H9 (cell line): ENCODE measurements at places on chromosomes 2 and 18.
A peak's percentile ranks its signal among the peaks of the same experiment; 100 is the strongest.

GRCh38 chr2:188598551-188598950, 306.9 kb downstream of the GULP1 start:
- no peak for DNase-seq

GRCh38 chr2:179141206-179141605, 91.3 kb upstream of the CCDC141 start:
- no peak for DNase-seq

DNA sequence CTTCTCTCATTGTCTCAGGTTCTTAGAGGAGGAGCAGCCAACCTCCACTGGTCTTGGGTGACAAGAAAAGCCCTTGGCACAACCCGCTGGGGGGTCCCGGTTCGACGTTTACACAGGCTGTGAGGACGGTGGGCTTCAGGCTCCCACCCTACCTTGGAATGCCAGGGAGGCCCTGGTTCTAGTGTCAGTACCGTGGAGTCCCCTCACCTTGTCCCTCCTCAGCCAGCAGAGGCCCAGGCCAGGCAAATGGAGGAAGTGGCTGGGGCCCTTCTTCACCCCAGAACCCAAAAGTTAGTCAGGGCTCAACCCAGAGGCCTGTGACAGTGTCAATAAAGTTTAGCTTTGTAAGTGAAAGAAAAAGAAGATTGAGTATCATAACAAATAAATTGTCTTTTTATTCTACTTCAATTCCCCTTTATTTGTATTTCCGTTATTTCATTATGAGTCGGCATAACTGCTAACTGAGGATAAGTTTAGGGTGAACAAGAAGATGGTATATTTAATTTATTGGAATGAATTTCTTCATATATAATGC, 62.6 kb upstream of the ZSWIM2 start:
- no peak for DNase-seq

DNA sequence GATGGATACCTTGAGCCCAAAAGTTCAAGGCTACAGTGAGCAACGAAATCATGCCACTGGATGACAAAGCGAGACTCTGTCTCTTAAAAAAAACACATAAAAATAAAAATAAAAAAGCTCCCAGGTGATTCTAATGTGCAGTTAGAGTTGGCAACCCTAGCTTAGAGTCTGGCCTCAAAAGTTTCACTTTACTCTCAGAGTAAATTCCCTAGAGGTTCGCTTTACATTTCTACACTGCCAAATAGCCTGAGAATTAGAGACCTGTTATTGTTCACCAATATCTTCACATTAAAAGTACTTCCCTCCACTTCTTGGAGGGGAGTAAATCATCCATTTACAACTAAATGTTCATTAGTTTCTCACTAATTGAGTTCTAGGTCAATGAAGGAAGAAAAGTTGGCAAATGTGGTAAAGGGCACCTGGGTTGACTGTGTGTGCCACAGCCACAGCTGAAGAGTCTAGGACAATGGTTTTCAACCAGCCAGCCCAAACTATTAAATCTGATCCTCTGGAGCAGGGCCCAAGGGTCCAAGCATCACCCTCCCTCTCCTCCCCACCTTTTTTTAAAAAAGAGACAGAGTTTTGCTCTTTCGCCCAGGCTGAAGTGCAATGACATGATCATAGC, 15.2 kb upstream of the TMEM37 start:
- no peak for DNase-seq

- no peak for DNase-seq
Measured at GRCh38 chr2:114222344-114222743, 220.1 kb upstream of the DPP10 start.

GRCh38 chr18:67417864-67418523, 98.5 kb downstream of the DSEL start:
- DNase-seq, result no peak

GRCh38 chr2:36780231-36780839, 83.8 kb downstream of the VIT start:
- DNase-seq, result no peak

- DNase-seq, result no peak
Measured at GRCh38 chr18:58028109-58028784, 15.8 kb upstream of the NEDD4L start.

DNA sequence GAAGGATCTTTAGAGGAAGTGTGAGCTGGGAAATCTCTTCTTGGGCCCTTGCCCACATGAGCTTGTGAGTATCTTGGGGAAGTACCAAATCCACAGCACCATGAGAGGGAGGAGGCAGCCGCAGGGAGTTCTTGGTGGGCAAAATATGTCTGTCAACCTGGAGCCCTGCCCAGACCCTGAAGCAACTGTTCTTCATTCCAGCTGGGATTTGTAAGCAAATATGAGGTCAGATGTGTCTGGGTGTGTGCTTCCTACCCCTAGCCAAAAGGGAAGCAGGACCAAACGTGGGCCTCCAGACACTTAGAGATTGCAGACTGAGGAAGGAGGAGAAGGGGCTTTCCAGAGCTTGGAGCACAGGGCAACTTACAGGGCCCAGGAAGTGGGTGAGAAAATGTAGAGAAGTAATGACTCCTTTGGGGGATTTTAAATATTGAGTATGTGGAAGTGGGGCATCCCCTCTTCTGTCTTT, 41.9 kb downstream of the TMEM247 start:
- no peak for DNase-seq

- no peak for DNase-seq
Measured at GRCh38 chr2:16407358-16407757, 258.3 kb downstream of the CYRIA start.

DNA sequence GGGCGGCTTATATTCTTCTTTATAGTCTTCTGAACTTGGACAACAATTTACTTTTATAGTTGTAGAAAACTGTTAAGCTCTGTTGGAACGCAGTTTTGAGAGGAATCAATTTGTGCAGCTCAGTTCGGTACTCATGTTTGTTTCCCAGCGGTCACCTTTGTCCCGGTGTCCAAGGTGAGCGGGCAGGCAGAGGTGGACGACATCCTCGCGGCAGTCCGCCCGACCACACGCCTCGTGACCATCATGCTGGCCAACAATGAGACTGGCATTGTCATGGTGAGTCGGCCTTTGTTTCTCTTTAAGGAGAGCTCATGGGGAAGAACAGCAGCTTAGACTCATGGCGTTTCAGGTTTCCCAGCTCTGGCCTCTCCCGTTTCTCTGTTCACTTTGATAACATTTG, 18.6 kb upstream of the ESPNL start:
- DNase-seq, result no peak

GRCh38 chr2:233972941-233973575, 55.9 kb downstream of the TRPM8 start:
- DNase-seq, result no peak

DNA sequence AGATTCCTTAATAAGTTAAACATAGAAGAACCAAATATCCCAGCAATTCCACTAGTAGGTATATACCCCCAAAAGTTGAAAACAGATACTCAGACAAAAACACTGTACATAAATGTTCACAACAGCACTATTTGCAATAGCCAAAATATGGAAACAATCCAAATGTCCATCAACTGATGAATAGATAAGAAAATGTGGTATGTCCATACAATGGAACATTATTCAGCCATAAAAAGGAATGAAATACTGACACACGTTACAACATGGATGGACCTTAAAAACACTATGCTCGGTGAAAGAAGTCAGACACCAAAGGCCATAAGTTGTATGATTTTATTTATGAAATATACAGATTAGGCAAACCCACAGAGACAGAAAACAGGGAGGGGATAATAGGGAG, 12.5 kb downstream of the TMEM178A start:
- no peak for DNase-seq

- no peak for DNase-seq
Measured at GRCh38 chr18:13076886-13077285, 85.7 kb downstream of the CEP192 start.

DNA sequence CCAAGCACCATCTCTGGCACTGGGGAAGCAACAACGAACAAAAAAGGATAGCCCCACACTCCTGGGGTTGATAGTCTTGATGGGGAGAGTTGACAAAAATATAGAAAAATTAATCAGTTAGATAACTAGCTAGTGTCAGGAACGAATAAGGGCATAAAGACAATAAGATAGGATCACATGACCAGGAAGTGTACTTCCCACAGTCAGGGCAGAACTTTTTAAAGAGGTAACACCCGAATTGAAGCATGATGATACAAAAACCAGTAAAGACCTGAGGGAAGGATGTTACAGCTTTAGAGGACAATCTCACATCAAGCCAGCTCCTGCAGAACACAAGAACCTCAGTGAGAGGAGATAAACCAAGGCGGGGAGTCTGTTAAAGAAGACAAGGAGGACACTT, 295.4 kb upstream of the CRIM1 start:
- no peak for DNase-seq

DNA sequence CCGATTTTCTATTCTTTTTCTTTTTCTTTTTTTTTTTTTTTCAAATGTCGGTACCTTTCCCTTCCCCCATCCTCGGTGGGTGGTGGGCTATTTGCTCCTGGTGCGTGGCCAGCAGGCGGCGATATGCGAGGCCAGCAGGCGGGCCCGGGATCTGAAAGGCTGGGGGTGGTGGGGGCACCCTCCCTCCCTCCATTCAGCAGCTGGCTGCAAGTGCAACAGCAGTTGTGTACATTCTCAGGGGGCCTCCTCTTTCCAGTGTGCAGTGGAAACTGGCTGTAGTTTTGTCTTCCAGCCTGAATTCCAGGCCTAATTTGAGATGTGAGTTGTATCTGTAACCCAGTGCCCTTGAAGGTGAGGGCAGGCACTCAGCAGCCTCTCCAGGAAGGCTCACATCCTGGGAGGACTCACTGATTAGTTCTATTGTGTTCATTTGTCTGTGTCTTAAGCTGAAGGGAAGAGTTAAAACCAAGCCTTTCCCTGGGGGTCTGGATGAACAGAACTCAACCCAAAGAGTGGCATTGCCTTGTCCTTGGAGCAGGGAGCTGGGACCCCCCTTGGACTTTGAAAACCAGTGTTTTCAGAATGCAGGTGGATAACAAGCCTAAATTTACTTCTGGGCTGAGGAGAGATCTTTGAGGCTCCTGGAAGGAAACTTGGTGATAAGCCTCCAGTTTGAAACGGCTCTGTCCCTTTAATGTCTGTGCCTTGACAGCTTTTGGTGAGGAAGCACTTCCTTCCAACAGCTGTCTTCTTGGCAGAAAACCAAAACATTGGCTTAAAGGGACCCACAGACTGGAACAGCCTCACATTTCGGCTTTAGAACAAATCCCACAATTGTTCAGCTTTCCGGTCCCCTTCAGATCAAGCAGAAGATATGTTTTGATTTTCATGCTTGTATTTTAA, 3.3 kb downstream of the MYCN start:
- DNase-seq, result peak; percentile 63

DNA sequence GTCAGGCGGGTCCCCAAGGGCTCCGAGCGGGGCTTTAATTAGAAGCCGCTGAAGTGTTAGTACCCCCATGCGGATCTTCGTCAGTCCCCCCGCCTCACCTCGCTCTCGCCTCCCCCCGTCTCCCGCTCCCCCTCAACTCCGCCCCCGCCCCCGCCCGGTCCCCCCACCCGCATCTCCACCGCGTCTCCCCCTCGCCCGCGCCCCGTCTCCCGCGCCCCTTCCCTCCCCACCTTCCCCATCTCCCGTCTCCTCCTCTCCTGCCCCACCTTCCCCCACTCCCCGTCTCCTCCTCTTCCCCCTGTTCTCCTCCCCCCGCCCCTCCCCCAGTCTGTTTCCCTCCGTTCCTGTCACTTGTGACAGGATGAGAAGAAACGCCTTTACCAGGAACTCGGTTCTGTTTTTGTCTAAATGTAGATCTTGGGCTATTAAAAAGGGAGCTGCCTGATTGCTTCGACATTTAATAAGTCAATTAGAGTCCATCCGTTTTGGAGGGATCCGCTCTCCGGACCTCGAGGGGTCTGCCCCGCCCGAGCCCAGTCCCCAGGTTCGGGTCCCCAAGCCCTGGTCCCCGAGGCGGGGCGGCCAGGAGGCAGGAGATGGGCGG, 969 bp upstream of the ALKAL2 start:
- peak; percentile 46 for DNase-seq

GRCh38 chr18:24600076-24600654, 139.7 kb downstream of the HRH4 start:
- DNase-seq, result no peak

DNA sequence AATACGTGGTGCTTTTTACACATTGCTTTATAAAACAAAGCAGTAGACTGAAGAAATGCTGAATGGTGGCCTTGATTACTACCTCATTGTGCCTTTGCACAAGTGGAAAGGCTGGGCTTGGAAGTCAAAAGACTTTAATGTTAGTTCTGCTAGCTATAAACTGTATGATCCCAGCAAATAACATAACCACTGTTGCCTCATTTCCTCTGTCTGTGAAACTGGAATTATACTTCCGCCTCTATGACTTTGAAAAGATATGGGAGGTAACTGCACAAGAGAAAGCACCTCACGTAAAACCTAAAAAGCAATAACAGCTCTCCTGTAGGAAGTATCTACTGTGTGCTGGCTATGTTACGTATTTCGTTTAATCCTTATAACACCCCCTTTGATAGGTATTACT, 43.4 kb upstream of the DSC1 start:
- no peak for DNase-seq

- no peak for DNase-seq
Measured at GRCh38 chr2:234983011-234983726, 31.4 kb downstream of the SH3BP4 start.

- no peak for DNase-seq
Measured at GRCh38 chr2:48504647-48505327, 25.2 kb upstream of the STON1 start.

DNA sequence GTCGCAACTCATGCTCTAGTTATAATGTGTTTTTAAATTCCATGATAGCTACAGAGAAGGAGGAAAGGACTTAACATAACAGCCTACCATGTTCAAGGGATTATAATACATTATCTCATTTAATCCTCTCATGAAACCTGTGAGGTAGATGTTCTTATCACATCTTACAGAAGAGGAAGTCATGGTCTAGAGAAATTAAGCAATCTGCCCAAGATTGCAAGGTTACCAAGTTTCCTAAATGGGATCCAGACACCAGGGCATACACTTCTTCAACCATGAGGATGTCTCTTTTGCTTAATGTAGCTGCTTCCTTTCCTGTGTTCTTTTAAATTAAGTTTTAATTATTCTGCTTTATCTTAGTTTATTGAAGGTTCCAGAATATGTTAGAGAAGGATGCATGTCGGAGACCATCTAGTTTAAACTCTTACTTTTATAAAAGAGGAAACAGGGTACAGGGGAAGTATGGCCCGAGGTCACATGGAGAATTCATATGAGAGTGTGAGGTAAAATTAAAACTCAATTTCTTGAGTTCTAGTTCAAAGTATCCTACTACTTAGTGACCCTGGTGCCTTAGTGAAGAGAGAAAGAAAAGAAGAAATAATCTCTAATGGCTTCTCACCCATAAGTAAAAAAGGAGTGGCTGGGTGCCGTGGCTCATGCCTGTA, 3.6 kb upstream of the IL1A start:
- DNase-seq, result no peak

DNA sequence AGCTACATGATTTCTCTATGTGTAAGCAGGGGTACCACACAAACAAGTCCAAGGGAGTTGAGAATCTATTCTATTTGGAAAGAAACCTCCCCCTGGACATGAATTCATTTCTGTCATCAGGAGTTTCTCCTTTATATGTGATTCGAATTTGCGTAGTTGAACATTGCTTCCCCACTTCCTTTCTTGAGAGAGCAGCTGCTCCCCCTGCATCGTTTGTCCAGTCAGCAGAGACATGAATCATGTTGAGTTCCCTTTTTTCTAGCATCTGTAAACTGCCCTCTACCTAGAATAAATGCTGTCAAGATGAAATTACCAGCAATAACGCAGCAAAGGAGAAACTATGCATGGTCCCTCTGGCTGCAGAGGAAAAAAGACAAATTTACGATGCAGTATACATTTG, 73.8 kb downstream of the KIF5C start:
- no peak for DNase-seq

GRCh38 chr2:241933179-241933911, 63.8 kb downstream of the RTP5 start:
- no peak for DNase-seq

GRCh38 chr2:16507655-16508489, 157.8 kb downstream of the CYRIA start:
- DNase-seq, result peak; percentile 76

- DNase-seq, result peak; percentile 51
Measured at GRCh38 chr2:198054299-198054698, 249.9 kb downstream of the PLCL1 start.
